OCI-LY7 (cell line): ENCODE measurements at places on chromosomes 6 and 20. TPM values are rescaled to one million over a fixed set of nuclear protein-coding genes. Genes with fewer than 3 reads are reported as not detected.

Gene SEC23B
- 51.6 and 52.6 TPM in 2 replicates for total RNA-seq

Gene HLA-DOA
- total RNA-seq, result 55.0 and 65.4 TPM in 2 replicates

Gene ARHGAP40
- not detected in 2 replicates for total RNA-seq

Gene VGLL2
- total RNA-seq, result not detected in 2 replicates

Gene PSORS1C2
- not detected in 2 replicates for total RNA-seq

Gene LSM2
- total RNA-seq, result 78.0 and 82.6 TPM in 2 replicates

Gene CYP24A1
- not detected in 2 replicates for total RNA-seq

Gene KHDC1
- 22.3 and 22.6 TPM in 2 replicates for total RNA-seq

Gene UNC93A
- not detected in 2 replicates for total RNA-seq
